8988T (cell line): ENCODE measurements at places on chromosomes 5 and 9.

GRCh38 chr5:95915999-95916686 is 45.5 kb downstream of the ELL2 start:
- no peak for DNase-seq

- DNase-seq: no peak
These were observed 19.2 kb downstream of the ADCY2 start for GRCh38 chr5:7415123-7415522.

DNA sequence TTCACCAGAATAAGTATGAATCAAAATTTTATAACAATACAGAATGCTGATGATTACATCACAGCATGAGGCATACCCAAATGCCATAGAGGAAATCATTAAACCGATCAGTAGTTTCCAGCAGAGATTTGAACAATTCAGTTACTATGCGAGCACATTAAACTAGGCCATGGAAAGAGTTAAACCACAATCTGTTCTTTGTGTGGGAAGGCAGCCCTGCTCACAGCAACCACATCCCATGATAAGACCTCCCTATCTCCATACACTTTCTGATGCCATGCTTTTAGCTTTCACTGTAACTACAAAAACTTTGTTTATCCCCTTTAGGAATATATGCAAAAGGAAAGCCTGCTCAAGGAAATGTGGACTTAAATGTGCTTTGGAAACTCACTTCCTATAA is 4.5 kb downstream of the NFIB start:
- no peak for DNase-seq

DNA sequence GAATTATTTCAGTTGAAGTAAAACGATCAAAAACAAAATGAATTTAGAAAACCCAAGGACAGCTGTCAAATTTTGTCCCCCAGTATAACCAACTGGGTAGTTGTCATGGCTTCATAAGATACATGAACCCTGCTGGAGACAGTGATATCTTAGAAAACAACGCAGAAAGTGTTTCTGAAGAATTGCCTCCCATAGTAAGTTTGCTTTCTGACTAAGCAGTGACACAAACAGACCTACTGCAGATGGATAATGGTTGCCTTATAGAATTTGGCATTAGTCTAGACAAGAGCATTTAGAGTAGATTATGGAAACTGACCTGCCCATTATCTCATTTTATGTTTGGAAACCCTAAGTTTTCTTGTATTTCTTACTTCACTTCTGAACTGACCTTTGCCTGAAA is 187.7 kb upstream of the KCNN2 start:
- DNase-seq: no peak

DNA sequence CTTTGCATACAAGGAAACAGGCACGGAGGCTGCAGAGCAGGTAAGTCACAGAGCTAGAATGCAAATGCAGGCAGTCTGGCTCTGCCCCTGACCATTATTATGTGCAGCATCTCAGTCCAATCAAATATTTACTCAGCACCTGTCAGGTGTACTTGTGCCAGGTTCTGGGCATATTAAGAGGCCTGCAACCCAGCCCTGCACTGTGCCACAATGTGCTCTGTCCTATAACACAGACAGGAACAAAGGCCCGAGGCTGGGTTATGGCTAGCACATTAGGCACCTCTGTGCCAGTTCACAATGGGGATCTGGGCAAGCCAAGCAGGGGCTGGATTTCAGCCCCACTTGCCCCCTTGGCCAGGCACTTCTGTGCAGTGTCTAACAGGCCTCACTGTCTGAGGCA is 14.0 kb downstream of the ARL15 start:
- no peak for DNase-seq

DNA sequence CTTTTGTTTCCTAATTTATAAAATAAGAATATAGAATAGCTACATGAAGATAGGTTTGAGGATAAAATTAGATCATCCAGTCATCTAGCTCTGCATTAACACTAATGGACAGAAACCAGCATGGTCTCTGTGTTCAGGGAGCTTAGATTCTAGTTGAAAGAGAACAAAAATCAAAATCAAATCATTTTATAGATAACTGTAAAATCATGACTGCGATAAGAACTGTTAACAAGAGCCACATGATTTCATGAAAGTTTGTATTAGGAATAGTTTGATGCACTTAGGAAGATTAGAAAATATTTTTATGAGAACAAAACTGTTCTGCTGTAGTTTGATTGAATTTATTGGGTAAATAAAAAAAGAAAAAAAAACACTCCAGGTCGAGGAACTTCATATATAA is 1074.7 kb downstream of the MAT2B start:
- no peak for DNase-seq

GRCh38 chr5:73188764-73189531 is 16.0 kb downstream of the TMEM174 start:
- DNase-seq: no peak

DNA sequence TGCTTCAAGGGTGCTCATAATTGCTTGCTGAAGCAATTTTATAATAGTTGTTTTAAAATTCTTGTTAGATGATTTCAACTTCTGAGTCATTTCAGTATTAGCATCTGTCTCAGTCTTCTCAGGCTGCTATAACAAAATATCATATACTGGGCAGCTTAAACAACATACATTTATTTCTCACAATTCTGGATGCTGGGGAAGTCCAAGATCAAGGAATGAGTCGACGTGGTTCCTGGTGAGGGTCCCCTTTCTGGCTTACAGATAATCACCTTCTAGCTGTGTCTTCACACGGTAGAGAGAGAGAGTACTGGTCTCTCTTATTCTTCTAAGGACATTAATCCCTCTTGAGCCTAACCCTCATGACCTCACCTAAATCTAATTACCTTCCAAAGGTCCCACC is 160.4 kb downstream of the SIL1 start:
- DNase-seq: no peak

DNA sequence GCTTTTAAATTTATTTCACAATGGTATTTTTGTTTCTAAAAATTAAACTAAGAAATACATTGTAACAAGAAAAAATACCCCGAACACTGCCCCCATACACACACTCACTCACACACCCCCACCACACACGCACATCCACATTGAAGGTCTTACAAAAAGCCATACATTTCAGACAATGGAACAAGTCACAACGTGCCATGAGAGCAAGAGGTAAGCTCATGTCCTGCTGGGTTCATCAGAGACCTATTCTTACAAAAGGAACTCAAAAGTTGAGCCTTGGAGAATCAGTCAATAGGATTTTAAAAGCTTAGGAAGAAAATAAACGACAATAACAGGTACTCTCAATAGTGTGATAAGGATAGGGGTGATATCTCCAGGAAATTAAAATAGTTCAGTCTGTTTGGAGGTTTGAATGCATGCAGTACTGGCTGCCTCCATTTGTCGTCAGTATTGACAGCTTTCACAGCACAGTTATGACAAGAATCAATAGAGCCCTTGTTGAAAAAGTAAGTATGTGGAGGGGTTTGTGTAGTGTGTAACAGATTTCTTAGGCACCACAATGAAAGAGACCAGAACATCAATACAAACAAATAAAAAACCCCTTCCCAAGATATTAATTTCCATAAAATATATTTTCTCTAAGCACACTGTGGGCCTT is 1826.2 kb upstream of the CDH6 start:
- DNase-seq: no peak

DNA sequence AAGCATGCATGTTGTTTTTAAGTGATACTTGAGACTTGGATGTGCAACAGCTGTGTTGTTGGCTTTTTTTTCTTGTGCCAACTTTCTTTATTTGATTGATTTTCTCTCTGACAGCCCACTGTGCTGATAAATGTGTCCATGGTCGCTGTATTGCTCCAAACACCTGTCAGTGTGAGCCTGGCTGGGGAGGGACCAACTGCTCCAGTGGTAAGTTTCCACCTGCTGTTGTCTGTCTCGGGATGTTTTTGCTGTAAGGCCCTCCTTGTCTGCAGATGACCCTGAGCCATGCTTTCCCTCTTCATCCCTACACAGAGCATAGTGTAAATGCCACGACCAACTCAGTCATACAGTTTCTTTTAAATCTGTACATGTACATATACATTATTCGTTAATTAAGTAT is 79.2 kb downstream of the MEGF10 start:
- DNase-seq: no peak

GRCh38 chr9:25716220-25716872 is 38.1 kb upstream of the TUSC1 start:
- no peak for DNase-seq

- no peak for DNase-seq
These were observed 169.1 kb upstream of the CDH18 start for GRCh38 chr5:20157089-20157488.

GRCh38 chr5:73899916-73900315 is 273.9 kb downstream of the ARHGEF28 start:
- no peak for DNase-seq

DNA sequence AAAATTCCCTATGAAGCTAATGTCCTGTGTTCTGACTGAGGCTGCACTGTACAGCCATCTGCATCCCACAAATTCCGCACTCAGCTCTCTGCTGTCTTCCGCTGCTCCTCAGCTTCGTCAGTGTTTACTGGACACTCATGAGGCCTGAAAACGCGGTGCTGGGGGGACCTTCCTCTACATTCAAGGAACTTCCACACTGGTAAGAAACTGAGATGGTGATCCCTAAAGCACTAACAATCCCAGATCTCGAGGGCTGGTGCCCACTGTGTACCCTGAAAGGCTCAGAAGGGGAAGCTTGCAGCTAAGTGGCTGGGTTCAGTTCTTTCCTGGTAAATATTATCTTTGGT is 117.9 kb downstream of the NRG2 start:
- no peak for DNase-seq
